ENCODE measurements at places on chromosomes 11 and 22. TPM values are rescaled to one million over a fixed set of nuclear protein-coding genes. Genes with fewer than 3 reads are reported as not detected.

DNA sequence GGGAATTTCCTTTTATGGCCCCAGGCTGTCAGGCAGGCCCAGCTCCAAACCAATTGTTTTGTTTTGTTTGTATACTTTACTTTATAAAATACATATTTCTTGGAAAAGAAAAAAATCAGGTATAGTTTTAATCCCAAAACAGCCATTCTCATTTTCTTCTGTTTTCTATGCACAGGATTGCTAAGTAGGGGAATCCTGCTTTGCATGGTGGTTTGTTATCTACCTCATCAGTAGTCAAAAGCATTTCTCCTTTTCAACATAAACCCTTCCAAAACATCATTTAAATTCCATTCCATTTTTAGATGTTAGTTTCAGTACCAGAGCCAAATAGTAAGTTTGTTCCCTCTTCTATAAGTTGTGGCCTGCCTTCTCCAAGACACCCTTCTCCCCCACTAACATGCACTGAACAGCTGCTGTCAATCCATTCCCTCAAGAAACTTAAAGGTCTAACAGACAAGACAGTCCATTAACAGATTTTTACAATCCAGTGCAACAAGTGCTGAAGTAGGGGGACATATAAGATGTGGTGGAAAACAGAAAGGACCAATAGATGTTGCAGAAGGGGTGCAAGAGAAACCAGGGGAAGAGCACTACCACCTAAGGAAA, 3.7 kb downstream of the ILK start:
- DNase-seq = peak; percentile 16

DNA sequence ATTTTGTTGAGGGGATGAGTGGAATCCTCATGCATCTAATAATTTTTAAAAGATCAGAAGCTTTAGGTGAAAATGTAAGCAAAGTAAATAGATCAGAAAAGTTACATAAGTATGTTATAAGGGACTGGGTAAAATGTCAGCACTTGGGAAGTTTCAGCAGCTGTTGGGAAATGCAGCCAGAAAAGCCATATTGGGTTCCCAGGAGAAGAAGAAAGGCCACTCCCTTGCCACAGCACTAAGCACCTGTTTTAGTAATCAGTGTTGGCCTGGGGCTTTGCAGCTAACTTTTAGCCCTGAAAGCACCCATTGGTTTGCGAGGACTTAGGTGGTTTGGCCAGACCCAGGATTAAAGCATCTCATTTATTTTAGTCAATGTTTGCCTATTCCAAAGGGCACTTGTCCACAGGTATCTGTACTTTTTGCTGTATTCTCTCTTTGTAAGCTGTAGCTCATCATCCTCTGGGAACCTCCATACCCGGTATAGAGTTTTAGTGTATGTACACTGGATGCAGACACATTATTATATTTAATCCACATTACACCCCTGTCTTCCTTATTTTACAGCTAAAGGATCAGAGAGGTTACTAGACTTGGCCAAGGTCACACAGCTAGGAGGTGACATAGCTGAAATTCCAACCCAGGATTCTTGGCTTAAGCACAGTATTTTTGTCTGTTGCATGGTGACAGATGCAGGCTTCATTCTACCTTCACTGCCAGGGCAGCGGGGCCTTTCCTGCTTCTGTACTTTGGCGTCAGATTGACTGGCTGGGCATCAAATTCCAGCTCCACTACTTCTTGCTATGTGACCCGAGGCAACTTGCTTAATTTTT, 127.7 kb upstream of the SESN3 start:
- no peak for DNase-seq

LDLRAD3 gene
- 34.4 TPM for total RNA-seq

RFPL2 gene
- total RNA-seq = not detected

NCAM1 gene
- 33.6 TPM for total RNA-seq
